ENCODE measurements at places on chromosomes 5 and 9.

DNA sequence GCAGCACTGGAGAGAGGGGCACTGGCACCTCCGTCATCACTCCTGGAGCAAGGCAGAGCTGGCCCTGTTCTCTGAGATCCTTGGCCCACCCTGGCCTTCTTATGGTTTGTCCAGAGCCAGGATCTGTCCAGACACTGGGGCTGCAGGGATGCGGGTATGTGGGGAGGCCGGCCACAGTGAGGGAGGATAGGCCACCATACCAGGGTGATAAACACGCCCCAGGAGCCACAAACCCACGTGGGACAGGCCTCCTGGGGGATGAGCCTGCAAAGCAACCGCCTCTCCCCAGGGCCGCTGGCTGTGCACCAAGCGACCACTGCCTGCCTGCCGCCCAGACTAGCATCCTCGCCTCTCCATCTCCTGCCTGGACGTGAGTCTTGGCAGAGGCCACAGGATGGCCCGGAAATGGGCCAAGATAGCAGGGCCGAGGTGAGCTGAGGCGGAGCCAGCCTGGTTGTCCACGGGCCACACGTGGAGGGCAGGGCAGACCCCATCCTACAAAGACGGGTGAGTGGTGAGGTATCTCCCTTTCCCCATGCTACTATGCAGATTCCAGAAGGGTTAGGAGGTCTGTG is 4.5 kb downstream of the OBP2A start:
- no peak for DNase-seq

- DNase-seq = no peak
Measured at GRCh38 chr9:106717686-106718085, 145.3 kb upstream of the ZNF462 start.

DNA sequence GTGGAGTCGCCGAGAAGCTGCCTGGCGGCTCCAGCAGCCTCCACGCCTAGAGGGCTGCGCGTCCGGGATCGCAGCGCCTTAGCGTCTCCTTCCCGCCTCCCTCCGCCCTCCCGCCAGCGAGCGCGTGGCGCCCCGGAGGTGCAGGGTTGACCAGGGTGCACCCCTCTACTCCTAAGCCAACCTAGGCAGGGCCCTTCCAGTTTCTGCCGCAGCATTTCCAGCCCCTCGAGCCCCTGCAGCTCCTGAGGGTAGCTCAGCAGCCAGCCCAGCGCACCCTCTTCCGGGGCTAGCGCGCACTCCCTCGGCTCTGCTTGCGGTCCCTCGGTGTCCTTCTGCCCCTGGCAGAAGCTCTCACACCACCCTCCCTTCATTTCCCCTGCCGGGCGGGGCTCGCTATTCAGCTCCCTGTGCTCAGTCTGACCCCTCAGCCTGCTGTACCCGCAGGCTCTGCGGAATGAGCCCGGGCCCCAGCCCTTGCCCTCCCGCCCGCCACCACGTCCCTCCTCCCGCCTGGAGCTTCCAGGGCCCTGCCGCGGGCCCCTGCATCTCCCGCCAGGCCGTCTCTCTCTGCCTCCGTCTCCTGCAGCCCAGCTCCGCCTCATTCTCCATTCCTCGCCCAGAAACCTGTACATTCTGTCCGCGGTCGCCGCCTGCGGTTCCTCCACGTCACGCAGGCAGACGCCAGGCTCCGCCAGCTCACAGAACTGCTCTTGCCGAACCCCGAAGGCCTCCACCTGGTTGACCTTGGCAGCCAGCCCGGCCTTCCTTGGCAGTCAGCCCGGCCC is 61.8 kb downstream of the SPATA31C2 start:
- peak; percentile 64 for DNase-seq

- no peak for DNase-seq
Measured at GRCh38 chr5:128881502-128882018, 83.7 kb upstream of the SLC27A6 start.

DNA sequence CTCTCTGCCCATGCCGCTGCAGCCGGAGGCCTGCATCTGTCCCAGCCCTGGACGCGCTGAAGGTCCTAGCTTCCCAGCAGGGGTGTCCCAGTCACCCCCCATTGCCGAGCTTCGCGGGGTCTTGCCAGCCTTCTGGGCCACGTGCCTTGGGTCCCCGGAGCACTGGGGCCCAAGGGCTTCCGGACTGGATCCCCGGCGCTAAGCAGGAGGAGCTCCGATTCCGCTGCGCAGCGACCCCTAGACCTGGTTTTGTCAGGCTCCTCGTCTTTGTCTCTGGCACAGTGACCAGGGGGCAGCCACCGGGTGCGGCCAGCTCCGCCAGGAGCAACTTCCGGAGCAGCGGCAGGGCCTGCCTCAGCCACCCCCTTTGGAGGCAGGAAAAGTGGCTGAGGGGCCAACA is 3.3 kb upstream of the IRX1 start:
- DNase-seq = peak; percentile 48

DNA sequence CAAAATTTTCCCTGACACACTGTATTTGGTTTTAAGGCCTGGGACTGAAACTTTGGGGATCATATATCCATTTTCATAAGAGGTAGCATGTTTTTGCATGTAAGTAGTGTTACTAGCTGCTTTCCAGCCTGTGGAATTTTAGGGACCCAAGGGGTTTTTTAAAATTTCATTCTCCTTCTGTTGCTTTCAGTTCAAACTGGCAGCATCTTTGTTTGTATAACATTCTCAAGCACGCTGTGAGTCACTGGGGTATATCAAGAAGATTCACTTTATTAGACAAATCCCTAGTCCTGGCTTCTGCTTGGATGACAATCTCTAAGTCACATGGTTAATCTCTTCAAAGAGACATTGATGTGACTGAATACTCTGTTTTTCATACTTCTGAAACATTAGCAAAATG is 479.0 kb downstream of the CYLC2 start:
- no peak for DNase-seq

GRCh38 chr9:97480174-97480573 is 21.3 kb upstream of the TMOD1 start:
- no peak for DNase-seq

Measured in 8988T (cell line).